ENCODE measurements at places on chromosomes 11 and 22.

- no peak for DNase-seq
- no peaks in the 10 kb centered on the region for H3K36me3 ChIP-seq
- H3K4me3 ChIP-seq: no peak overlapping the region
- H3K27me3 ChIP-seq: no peaks in the 10 kb centered on the region
Observed at GRCh38 chr22:19896665-19897355, 42.1 kb upstream of the GNB1L start.

- no peaks in the 10 kb centered on the region for H3K4me1 ChIP-seq
- no peaks in the 10 kb centered on the region for H3K36me3 ChIP-seq
- no peak for DNase-seq
- H3K27ac ChIP-seq: no peak overlapping the region
- H3K4me3 ChIP-seq: no peak overlapping the region
Observed at GRCh38 chr11:115067471-115067870, 389.1 kb downstream of the NXPE2 start.

DNA sequence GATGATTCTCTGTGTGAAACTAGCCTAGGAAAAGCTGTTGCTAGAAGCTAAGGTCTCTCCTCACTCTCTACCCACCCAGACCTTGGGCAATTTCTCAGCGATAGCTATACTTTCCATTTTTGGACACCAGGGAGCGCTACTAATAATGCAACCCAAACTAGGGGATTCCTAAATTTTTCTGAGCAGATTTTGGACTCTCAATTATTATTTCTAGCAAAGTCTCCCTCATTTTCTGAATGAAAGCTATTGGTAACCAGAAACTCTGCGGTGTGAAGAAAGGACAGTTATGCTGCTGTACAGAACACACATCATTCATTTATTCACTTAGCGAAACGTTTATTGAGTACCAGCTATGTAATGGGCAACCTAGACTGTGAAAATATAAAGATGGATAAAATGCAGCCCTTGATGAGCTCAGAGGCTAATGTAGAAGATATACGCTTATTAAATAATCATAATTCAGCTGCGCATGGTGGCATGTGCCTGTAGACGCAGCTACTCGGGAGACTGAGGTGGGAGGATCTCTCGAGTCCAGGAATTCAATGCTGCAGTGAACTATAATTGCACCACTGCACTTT lies 6.1 kb upstream of the STIM1 start:
- DNase-seq: peak; percentile 66
- peaks cover 30% of the 10 kb centered on the region for H3K4me1 ChIP-seq
- H3K36me3 ChIP-seq: no peaks in the 10 kb centered on the region
- H3K4me3 ChIP-seq: no peak overlapping the region
- H3K27me3 ChIP-seq: no peaks in the 10 kb centered on the region

DNA sequence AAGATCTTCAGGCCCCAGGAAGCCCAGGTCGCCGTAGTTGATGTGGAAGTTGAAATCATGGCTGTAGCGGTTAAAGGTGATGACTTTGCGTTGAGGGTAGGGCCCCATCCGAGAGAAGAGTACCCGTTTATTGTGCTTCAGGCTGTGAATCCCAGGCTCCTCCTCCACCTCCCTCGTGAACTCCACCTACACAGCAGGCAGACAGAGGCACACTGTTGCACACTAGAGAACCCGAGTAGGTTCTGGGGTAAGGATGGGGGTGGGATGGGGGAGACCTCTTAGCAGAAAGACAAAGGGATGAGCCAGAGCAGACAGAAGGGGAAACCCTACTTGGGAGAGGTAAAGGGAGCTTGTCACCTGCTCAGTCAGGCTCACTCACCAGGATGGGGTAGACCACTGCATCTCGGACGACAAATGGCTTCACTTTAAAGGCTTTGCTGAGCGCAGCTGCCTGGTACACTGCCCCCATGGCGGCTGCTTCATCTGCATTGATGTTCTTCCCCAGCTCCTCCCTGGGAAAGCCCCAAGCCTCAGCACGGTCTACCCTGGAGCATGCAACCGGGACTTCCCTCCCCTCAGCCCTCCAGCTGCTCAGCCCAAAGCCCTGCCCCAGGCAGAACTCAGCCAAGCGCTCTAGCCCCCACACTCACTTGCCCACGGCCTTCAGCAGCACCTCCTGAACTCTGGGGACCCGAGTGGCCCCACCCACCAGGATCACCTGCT lies 5.4 kb downstream of the HYOU1 start:
- H3K27me3 ChIP-seq: no peaks in the 10 kb centered on the region
- DNase-seq: no peak
- no peak overlapping the region for H3K4me3 ChIP-seq
- peaks cover 79% of the 10 kb centered on the region for H3K36me3 ChIP-seq

- H3K36me3 ChIP-seq: no peaks in the 10 kb centered on the region
- DNase-seq: no peak
- no peak overlapping the region for H3K4me3 ChIP-seq
- no peaks in the 10 kb centered on the region for H3K27me3 ChIP-seq
- no peaks in the 10 kb centered on the region for H3K4me1 ChIP-seq
Observed at GRCh38 chr11:120146413-120147093, 8.6 kb upstream of the TRIM29 start.

Data from CD4-positive, alpha-beta memory T cell (primary cell).